ENCODE measurements at places on chromosomes 12 and 14.

DNA sequence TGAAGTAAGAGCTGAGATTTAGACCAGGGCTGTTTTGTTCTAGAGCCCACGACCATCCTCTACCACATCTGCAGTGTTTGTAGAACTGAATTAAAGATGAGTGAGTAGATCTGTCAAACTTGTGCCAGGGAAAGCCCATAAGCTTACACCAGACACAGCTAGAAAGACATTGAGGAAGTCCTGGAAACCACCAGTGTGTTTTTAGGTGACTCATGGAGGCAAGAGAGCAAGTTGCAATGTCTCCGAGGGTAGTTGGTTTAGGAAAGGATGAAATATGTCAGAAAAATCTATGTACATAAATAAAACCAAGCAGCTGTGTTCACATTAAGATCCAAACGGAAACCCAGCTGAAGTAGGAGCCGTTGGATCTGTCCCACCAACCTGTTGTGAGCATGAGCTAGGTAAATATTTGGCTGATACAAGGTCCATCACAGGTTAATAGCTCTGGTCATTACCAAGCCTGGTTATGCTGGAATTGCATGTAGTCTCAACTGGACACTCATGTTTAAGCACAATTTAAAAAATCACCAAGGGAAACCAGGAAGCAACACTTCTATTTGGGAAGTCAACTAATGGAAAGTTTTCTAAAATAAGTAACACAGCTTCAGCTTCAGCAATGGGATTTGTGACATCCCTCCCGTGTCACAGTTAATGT lies 49.9 kb upstream of the PLEKHG3 start:
- DNase-seq: peak; percentile 71

DNA sequence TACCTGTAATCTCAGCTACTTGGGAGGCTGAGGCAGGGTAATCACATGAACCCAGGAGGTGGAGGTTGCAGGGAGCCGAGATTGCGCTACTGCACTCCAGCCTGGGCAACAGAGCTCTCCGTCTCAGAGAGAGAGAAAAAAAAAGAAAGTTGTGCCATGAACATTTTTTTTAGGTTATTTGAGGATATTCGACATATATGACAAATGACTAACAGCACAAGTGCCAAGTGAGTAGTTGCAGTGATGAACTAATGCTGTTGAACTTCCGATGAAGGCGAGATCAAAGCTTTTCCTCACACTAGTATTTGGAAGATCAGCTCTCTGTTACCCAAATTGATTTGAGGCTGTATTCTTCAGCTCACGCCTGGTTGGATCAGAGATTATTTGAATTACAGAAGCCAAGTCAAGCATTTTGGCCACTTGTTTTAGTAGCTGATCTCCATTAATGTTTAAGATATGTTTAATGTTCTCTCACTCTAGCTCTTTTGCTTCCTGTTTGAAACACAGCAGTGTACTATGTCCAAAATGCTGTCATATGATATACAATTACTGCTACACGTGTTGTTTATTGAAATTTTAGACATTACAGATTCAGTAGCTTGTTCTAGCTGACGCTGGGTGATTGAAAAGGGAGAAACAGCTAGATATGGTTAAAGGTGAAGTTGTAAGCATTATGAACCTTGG lies 43.4 kb downstream of the WDR20 start:
- DNase-seq: no peak

- no peak for DNase-seq
These were observed 159.7 kb downstream of the TTLL5 start for GRCh38 chr14:75820761-75821160.

GRCh38 chr14:23009483-23009938 lies 432 bp downstream of the C14orf93 start:
- DNase-seq: no peak

- DNase-seq: no peak
These were observed 88.4 kb downstream of the TMCC3 start for GRCh38 chr12:94561943-94562411.

GRCh38 chr14:23319746-23320583 lies 1.3 kb upstream of the PABPN1 start:
- DNase-seq: no peak

GRCh38 chr12:56114084-56114483 lies 2.3 kb upstream of the RPL41 start:
- no peak for DNase-seq

DNA sequence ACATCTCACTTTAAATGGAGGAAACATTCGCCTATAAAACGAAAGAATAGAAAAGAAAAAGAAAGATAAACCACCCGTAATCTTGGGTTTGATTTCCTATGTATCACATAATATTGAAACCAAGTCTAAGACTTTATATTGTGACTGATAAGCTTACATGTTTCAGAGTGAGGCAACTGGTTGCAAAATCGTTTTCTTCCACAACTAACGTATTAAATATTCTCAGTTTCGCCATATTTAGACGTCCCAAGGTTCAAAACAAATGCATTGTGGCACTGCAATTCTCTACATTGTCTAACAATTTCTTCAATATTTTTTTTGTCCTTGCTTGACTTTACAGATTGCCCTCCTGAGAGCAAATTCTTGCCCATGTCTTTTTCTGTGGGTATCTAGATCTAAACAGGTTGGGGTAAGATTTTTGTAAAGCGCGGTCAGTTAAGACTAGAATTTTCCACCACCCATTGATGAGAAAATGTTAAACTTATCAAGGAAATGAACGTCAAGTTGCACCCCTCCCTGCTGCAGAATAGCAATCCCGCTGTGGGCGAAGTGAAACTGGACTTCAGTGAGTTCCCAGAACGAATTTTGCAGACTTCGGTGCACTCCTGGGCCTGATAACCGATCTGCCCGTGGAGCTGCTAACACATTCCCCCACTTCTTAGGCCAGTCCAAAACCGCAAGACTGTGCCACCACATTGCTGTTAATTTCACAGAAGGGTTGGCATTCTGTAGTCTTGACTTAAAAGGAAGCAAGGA lies 2.7 kb downstream of the TBX3 start:
- DNase-seq: no peak

DNA sequence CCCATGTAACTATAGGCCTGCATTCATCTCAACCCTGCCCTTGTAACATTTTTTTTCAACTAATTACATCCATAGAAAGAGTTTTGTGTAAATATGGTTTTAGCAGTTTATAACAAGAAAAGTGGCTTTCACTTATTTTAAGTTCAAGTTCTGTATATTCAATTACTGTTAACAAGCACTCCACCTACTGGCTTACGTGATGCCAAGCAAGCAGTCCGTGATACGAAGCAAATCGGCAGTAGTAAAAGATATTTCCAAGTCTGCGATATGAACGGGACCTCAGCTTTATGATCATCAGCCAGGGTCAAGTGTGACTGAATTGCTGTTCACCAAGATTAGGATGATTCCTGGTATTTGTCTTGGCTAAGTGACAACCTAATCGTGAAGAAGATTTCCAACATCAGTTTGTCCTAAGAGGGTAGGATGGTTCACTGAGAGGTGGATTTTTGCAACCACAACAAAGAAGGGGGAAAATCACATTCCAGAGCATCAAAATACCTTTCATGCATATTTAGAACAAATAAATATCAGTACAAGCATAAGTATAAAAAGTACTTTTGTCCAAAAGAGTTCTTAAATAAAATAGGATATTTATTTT lies 456.2 kb downstream of the FOXG1 start:
- no peak for DNase-seq

Data from fibroblast of skin of left quadriceps (primary cell).